ENCODE measurements at places on chromosomes 5 and 9. TPM values are rescaled to one million over a fixed set of nuclear protein-coding genes. Genes with fewer than 3 reads are reported as not detected.

The RGS14 gene
- 24.2 TPM for total RNA-seq

The ADCY2 gene
- 17.7 TPM for total RNA-seq

The SQSTM1 gene
- 377 TPM for total RNA-seq

The SYNPO gene
- 13.7 TPM for total RNA-seq

The FOXD4L3 gene
- total RNA-seq: not detected

The CCL19 gene
- 1.8 TPM for total RNA-seq

The PCDHB14 gene
- total RNA-seq: 4.6 TPM

The PPP1R26 gene
- total RNA-seq: 41.9 TPM

The ZNF454 gene
- 5.9 TPM for total RNA-seq

The PCDHGB3 gene
- total RNA-seq: 7.7 TPM

The PCDHA6 gene
- 1.9 TPM for total RNA-seq

GRCh38 chr5:74433255-74433895 is 207.2 kb downstream of the ENC1 start:
- no peak overlapping the region for H3K27ac ChIP-seq
- no peak for DNase-seq
- H3K4me1 ChIP-seq: no peaks in the 10 kb centered on the region
- H3K36me3 ChIP-seq: no peaks in the 10 kb centered on the region
- H3K27me3 ChIP-seq: no peaks in the 10 kb centered on the region

DNA sequence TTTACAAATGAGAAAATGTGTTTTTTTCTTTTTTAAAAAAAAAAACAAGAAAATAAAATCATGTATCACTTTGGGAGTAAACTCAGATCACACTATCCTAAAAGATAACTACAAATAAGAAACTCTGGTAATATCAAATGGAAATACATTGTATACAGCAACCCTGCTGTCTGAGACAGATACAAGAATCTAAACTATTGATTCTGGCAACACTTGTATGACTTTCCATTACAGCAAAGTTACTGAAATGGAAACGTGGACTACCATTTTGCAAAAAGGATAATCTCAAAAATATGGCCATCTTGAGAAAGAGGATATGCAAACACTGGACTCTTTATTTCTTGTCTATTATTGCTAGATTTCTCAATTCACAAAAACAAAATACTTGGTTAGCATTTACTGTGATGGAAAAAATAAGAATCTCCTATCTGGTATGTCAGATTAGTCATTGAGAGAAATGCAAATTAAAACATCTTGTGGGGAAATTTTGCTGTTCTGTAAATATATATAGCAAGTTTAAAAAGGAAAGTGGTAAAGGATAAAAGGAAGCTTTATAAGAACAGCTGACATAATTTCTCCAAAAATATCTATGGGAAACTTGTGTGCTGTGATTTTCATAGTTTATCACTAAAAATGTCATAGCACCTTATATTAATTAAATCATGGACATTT is 112.9 kb upstream of the FER start:
- H3K27me3 ChIP-seq: no peaks in the 10 kb centered on the region

DNA sequence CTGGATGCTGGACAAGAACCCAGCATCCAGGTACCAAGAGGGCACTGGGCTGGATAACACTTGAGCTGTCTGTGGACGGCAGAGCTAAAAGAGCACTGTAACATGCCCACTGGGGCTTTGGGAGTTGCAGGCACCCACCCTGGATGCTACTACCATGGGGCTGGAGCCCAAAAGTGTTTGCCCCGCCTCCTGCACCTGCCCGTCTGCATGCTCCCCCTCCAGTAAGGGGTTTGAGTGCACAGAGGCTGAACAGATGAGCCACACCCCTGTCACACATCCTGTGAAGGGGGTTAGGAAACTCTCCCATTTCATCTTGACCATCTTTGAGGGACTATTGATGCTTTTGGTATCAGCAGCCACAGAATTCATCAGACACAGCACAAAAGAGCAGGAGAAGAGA is 69.0 kb downstream of the LIX1 start:
- H3K27me3 ChIP-seq: no peaks in the 10 kb centered on the region
- no peak overlapping the region for H3K27ac ChIP-seq
- no peak for DNase-seq
- H3K4me3 ChIP-seq: no peak overlapping the region
- no peaks in the 10 kb centered on the region for H3K36me3 ChIP-seq

DNA sequence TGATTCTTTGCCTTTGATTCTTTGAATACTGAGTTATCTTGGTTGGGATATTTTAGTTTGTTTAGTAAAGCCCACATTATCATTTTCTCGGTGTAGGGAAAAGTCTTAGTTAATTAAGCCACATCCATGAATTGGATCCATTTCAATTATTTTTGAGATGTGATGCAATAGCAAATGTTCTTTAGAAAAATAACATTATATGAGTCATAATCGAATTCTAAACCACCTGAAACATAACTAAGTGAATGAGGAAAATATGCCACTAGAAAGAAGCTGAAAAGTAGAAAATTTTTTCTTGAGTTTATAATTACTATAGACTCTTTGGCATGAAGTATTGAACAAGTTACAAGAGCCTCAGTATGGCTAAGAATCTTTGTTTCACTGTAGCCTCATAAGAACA is 17.5 kb upstream of the CCDC192 start:
- no peaks in the 10 kb centered on the region for H3K4me1 ChIP-seq
- H3K27me3 ChIP-seq: no peaks in the 10 kb centered on the region
- no peaks in the 10 kb centered on the region for H3K36me3 ChIP-seq

DNA sequence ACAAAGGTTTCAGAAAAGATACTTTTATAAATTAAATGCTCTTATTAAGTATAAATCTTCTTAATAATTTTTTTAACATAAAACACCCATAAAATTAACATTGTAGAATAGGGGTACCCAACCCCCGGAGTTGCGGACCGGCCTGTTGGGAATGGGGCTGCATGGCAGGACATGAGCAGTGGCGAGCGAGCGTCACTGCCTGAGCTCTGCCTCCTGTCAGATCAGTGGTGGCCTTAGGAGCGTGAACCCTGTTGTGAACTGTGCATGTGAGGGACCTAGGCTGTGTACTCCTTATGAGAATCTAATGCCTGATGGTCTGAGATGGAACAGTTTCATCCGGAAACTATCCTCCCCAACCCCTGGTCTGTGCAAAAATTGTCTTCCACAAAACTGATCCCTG is 35.3 kb downstream of the CLINT1 start:
- no peak overlapping the region for H3K27ac ChIP-seq
- DNase-seq: no peak
- no peaks in the 10 kb centered on the region for H3K27me3 ChIP-seq

GRCh38 chr9:15416880-15417279 is 5.8 kb upstream of the SNAPC3 start:
- H3K27me3 ChIP-seq: no peaks in the 10 kb centered on the region
- DNase-seq: no peak
- H3K4me1 ChIP-seq: no peaks in the 10 kb centered on the region

DNA sequence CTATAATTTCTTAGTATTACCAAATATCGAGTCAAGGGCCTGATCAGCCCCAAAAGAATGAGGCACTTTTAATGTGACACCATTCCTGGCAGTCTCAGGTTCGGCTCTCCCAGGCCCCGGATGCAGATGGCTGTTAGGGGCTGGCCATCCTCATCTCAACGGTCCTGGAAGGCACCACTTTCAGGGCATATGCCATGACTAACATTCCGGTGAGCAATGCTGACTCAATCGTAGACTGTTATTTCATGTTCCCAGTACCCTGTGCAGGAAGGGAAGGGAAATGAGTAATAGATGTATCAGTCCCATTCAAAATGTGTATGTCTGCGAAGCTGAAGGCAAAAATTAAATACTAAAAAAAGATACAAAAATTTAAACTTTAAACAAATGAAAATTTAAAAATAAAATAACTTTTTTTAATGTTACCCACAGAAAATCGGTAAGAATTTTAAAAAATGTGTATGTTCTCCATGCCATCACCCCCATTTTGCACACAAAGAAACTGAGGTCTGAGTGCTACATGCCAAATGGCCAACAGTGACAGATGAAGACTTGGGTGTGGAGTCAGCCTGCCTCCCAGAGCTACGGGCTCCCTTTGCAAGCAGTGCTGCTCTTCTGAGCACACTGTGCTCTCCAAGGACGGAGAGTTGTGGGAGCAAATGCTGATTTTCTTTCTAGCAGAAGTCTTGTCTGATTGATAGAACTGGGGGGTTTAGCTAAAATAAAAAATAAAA is 79.0 kb downstream of the GLDC start:
- H3K4me1 ChIP-seq: no peaks in the 10 kb centered on the region
- no peak overlapping the region for H3K4me3 ChIP-seq
- no peaks in the 10 kb centered on the region for H3K36me3 ChIP-seq
- H3K27ac ChIP-seq: no peak overlapping the region
- DNase-seq: no peak
- H3K27me3 ChIP-seq: no peaks in the 10 kb centered on the region

GRCh38 chr5:153660919-153661318 is 170.4 kb downstream of the GRIA1 start:
- no peak for DNase-seq
- no peaks in the 10 kb centered on the region for H3K36me3 ChIP-seq
- H3K4me1 ChIP-seq: no peaks in the 10 kb centered on the region
- H3K27ac ChIP-seq: no peak overlapping the region
- H3K4me3 ChIP-seq: no peak overlapping the region

DNA sequence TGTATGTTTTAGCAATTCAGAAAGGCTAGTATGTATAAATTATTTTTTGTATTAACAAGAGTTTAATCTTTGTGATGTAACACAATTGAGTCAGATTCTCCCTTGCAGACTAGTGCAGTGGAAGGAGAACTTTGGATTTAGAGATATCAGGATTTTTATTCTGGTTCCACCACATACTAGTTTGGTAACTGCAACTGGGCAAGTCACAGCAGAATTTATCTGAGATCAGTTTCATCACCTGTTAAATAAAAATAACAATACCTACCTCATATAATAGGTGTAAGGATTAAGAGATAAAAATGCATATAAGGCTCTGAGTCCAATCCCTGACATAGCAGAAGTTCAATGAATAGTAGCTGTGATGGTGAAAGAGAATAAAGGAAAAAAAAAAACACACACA is 34.0 kb upstream of the ZNF462 start:
- no peaks in the 10 kb centered on the region for H3K36me3 ChIP-seq
- no peak overlapping the region for H3K4me3 ChIP-seq
- DNase-seq: no peak
- no peak overlapping the region for H3K27ac ChIP-seq

DNA sequence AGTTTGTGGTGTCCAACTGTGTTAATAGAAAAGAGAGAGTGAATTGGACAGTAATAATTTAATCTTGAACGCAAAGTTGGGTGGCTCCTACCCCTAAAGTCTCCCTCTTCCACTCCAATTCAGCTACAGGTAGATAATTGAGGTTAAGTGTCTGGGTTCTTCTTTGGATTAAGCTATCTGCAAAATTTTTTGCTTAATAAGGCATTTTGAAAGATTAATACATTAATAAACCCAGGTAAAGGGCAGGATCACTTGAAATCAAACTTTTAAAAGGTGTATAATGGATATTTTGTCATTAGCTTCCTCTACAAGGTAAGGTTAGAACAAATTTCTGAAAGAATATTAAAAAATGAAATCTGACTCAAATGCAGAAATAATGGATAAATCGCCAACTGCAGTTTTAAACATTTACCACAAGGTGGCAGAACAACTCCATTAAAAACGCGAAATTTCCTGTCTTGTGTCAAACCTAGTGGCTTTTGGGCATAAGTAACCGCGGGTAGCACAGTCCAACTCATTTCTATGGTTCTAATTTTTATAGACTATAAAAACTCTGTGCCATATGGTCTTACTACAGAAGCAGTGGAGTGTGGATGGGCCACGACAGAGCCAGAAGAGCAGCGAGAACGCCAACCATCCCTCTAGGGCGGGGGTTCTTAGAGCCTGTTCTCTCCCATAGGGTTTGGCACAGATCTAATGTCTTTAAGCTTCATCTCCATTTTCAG is 276.5 kb downstream of the ARHGEF28 start:
- H3K27ac ChIP-seq: no peak overlapping the region
- H3K4me3 ChIP-seq: no peak overlapping the region
- H3K27me3 ChIP-seq: no peaks in the 10 kb centered on the region
- no peaks in the 10 kb centered on the region for H3K36me3 ChIP-seq

DNA sequence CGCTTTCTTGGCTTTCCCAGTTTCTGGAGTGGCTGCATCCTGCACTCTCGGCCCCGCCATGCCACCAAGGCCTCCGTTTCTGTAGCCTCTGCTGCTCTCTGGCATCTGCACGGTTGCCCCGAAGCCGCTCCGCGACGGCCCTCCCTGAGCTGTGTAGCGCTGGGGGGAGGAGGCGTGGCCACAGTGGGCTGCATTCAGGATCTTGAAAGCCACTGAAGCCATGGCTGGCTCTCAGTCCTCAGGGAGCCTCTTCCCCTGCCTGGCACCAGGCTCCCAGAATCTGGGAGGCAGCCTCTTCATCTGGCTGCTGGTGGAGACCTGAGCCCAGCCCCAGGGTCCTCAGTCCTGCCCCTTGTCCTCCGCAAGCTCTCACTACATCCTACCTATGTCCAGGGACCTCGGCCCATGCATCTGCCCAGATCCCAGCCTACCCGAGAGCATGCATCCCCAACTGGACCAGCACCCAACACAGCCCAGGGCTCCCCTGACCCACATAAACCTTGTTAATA is 25.1 kb downstream of the PAEP start:
- no peaks in the 10 kb centered on the region for H3K4me1 ChIP-seq
- H3K27ac ChIP-seq: no peak overlapping the region
- H3K27me3 ChIP-seq: no peaks in the 10 kb centered on the region
- no peaks in the 10 kb centered on the region for H3K36me3 ChIP-seq

DNA sequence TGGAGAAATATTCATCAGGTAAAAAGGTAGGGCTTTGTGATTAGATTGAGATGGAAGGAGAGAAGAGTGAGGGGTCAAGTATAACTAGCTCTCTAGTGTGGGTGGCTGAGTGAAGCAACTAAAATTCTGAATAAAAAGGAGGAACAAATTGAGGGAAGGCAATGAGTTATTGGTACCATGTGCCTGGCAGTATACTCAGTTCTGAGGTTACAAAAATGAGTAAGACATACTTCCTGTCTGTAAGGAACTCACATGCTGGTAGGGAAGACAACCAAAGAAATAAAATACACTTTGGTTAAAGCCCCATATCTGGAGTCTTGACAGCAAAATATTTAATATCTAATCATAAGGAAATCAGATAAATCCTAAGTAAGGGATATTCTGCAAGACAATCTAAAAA is 476.8 kb upstream of the C9orf72 start:
- no peak overlapping the region for H3K4me3 ChIP-seq
- no peaks in the 10 kb centered on the region for H3K36me3 ChIP-seq
- H3K4me1 ChIP-seq: no peaks in the 10 kb centered on the region

GRCh38 chr5:132022737-132023136 is 11.3 kb upstream of the ACSL6 start:
- no peak for DNase-seq
- no peaks in the 10 kb centered on the region for H3K4me1 ChIP-seq
- H3K4me3 ChIP-seq: no peak overlapping the region
- H3K27ac ChIP-seq: no peak overlapping the region
